H4 (cell line): ENCODE measurements at places on chromosomes 11 and 22. TPM values are rescaled to one million over a fixed set of nuclear protein-coding genes. Genes with fewer than 3 reads are reported as not detected.
A peak's percentile ranks its signal among the peaks of the same experiment; 100 is the strongest.

- no peak for DNase-seq
Measured at GRCh38 chr11:117600234-117600783, 196.7 kb downstream of the DSCAML1 start.

DNA sequence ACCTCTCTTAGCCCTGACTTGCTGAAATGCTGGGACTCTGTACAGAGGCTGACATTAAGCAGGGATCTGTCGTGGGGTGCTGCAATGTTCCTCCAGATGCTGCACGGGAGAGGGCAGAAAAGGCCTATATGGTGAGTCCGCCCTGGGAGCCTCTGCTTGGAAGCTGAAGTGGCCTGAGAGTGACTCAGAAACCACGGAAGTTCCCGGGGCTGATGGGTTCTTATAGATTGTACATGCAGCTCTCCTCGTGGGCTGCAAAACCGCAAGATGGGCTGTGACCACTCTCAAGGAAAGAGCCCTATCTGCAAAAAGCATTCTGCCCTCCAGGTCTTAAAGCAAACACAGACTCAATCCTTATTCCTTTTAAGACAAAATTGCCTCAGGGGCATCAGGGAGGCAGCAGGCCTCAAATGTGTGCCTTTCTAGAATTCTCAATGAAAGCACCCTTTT lies 5.8 kb upstream of the SLC43A3 start:
- peak; percentile 52 for DNase-seq

DNA sequence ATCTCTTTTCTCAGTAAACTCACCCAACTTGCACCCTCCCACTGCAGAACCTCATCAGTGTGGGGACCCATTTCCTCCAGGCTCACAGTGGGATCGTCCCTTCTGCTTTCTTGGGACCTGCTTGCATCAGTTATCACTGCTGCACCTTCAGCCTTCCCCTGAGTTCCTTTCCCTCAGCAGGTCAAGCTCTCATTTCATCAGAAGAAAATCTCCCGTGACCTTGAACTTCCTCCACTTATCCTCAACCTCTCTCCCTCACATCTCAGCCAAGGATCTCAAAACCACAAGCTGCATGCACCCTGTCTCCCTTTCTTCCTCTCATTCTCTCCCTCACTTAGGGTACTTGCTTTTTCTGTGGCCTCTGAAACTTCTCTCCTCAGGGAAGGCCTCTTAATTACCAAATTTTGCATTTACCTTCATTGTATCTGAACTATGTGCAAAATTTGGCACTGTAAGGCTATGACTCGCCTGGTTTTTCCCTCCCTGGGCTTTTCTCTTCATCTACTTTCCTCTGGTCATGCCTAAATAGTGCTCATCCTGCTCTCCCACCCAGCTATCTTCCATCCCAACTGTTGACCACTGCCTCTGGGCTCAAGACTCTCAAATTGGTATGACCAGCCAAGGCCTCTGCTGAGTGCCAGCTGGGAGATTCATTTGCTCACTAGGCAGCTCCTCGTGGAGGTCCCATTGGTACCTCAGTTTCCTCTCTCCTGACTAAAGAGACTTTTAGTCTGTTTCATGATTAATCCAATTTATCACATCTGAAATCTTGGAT lies 2.7 kb upstream of the RCE1 start:
- no peak for DNase-seq

- DNase-seq: no peak
Measured at GRCh38 chr22:50264946-50265669, 3.6 kb upstream of the MAPK12 start.

The NNMT gene
- 895 and 907 TPM in 2 replicates for total RNA-seq

DNA sequence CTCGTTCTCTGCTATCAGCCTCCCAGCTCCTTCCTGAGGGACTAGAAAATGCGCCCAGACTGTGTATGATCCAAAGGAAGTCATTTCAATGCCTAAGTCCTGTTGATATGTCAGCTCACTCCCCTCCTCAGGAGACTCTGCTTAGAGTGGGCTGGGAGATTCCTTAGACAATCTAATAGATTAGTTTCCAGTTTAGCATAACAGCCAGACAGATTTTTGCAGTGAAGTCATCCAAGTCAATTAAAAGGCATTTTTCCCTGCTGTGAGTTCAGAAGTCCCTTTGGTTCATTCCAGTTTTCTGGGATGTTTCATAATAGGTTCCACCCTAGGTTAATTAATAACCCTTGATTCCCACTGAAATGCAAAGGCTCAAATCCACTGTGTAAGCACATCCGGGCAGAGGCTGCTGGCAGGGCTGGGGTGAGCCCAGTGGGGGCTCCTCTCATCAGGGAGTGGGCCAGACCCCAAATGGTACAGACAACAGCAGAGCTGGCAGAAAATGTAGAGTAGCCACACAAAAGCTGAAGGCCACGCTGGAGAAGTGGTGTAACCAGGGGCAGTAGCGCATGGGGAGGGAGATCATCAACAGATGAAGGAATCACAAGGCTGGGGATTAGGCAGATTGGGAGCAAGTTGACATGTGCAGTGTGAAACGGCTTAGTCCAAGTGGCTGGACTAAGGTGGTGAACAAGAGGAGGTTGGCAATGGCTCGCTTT lies 90.6 kb downstream of the SYN3 start:
- DNase-seq: no peak

- DNase-seq: no peak
Measured at GRCh38 chr11:38968951-38969350, 2370.9 kb upstream of the RAG2 start.

GRCh38 chr11:69238573-69239351 lies 55.2 kb upstream of the MYEOV start:
- DNase-seq: no peak

The APOA5 gene
- not detected in 2 replicates for total RNA-seq

- no peak for DNase-seq
Measured at GRCh38 chr22:22872722-22873708, 14.6 kb upstream of the IGLL5 start.

The SYT9 gene
- total RNA-seq: 0.06 TPM in 1 of 2 replicates, not detected in the other

DNA sequence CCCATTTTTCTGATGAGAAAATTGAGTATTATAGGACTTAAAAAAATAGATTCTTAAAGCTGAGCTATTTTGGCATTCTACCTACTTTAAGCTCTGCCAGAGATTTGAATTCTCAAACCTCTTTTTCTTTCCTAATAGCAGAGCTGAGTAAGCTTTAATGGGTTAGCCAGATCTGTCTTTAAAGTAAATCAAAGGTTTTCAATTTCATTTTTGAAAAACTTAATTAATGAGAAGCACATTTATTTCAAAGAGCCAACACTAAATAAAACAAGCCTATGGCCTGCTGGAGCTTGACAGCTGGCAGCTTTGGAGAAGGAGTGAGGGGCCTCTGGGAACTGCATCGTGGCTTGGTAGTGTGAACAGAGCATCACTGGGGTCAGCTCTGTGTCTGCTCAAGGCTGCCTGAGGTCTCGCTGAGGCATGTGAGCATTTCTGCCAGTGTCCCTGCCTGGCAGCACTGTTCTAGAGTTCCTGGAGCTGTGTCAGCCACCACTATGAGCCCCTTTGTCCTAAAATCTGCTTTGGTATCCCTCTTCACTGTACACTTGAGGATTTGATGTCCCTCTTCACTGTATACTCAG lies 50.4 kb upstream of the PRSS23 start:
- DNase-seq: no peak

The SCN2B gene
- total RNA-seq: not detected in 2 replicates

The YPEL1 gene
- total RNA-seq: 0.52 and 0.64 TPM in 2 replicates

The ZNF215 gene
- 10.7 TPM in 2 replicates for total RNA-seq

DNA sequence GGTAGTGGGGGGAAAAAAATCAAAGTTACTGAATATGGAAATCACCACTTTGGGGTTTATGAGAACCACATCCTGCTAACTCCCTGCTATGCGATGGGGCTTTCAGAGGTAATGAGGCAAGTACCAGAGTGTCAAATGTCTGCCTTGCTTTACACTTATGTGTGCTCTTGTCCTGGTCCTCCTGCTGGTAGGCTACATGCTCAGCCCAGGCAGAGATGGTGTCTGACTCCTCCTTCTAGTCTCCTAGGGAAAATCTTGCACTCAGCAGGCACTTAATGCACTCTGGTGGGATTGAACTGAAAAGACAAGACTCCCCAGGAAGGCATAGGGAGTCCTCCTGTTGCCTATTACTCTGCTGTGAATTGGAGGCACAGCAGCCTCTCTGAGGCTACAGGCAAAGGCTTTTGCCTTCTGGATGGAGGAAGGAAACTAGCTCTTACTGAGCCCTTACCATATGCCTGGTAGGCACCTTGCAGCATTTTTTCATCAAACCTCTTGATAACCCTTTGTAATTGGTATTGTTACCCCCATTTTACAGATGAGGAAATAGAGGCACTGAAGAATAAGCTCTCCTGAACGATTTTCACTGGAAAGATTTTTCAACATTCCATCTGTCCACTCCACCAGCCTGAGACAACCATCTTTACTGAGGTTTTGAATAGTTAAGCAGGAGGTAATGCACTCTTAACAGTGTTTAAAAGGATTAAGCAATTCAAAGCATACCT lies 132.1 kb upstream of the PAX6 start:
- DNase-seq: no peak

The UPK3A gene
- not detected in 2 replicates for total RNA-seq

GRCh38 chr22:19206287-19206686 lies 27.8 kb upstream of the SLC25A1 start:
- DNase-seq: no peak

The PGA5 gene
- not detected in 2 replicates for total RNA-seq

The APOA4 gene
- total RNA-seq: not detected in 2 replicates

DNA sequence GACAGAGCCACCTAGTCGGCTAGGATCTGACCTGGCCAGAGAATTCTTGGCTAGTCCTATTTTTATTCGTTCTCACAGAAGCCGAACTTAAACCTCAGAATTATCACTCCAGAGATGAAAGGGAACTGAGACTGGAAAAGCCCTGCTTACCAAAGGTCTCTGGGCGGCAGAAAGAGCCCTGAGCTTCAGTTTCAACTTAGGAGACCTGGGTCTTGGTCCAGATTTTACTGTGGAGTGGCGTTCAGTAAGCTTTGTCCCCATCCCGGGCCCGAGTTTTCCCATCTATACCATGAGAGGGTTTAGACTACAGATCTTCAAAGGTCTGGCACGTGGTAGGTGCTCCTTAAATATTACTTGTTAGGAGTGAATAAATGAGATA lies 516 bp downstream of the NEU3 start:
- no peak for DNase-seq

The DRD4 gene
- not detected in 2 replicates for total RNA-seq
